ENCODE measurements at places on chromosomes 2 and 18.

GRCh38 chr2:240347373-240347940 is 88.0 kb upstream of the GPC1 start:
- no peak for DNase-seq

- DNase-seq = peak; percentile 36
Measured at GRCh38 chr2:109611467-109612095, 2.2 kb downstream of the SEPTIN10 start.

DNA sequence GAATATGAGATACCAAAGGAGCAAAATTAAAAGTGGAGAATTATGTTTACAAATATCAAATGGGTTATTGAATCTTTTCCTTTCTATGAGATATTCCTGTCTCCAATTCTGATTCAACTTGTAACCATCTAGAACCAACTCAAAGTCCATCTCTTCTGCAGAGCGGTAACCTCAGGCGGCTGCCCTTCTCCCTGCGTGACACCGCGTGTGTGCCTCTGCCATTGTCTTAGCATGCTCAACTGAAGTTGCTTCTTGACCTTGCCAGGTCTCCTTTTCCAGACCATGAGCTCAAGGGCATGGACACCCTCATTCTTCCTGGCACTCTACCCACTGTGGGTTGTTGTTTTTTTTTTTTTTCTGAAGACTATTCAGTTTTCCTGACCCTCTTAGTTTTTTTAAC is 104.0 kb upstream of the FOSL2 start:
- no peak for DNase-seq

GRCh38 chr18:23629444-23629946 is 33.2 kb downstream of the ANKRD29 start:
- DNase-seq = no peak

GRCh38 chr18:55387139-55387984 is 200.6 kb downstream of the TCF4 start:
- peak; percentile 60 for DNase-seq

- peak; percentile 75 for DNase-seq
Measured at GRCh38 chr2:36780231-36780839, 83.8 kb downstream of the VIT start.

DNA sequence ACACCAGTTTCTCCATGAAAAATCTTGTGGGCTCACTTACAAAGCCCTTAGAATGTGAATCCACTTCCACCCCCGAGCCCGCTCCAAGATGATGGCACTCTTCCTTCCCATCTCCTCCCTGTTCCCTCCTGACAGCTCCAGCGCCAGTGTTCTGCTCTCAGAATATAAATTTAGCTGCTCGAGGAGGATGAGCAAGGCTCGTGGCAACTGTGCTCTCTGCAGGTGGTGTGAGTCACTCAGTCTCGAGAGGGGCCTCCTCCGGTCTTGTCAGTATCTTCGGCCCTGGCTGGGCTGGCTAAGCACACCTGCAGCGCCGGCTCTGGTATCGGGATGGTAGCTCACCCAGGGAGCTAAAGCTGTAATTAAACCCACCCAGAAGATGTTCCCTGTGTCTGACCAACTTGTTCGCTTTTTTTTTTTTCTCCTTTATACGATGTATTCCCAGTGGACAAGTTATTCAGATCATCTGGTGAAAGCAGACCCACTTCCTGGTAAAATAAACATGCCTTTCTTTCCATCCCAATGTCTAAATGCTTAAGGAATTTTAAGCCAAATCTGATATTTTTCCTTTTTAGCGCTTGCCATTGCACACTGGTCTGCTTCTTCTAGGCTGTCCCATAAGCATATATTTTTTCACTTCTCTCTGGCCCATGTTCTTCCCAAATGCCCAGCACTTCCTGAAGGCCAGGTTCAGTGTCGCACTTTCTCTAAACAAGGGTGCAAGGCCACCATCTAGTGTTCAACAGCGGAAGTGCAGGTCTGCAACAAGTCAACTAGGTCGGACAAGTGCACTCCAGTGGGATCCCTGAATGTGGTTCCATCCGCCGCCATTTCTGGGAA is 31.4 kb upstream of the YPEL5 start:
- peak; percentile 89 for DNase-seq

DNA sequence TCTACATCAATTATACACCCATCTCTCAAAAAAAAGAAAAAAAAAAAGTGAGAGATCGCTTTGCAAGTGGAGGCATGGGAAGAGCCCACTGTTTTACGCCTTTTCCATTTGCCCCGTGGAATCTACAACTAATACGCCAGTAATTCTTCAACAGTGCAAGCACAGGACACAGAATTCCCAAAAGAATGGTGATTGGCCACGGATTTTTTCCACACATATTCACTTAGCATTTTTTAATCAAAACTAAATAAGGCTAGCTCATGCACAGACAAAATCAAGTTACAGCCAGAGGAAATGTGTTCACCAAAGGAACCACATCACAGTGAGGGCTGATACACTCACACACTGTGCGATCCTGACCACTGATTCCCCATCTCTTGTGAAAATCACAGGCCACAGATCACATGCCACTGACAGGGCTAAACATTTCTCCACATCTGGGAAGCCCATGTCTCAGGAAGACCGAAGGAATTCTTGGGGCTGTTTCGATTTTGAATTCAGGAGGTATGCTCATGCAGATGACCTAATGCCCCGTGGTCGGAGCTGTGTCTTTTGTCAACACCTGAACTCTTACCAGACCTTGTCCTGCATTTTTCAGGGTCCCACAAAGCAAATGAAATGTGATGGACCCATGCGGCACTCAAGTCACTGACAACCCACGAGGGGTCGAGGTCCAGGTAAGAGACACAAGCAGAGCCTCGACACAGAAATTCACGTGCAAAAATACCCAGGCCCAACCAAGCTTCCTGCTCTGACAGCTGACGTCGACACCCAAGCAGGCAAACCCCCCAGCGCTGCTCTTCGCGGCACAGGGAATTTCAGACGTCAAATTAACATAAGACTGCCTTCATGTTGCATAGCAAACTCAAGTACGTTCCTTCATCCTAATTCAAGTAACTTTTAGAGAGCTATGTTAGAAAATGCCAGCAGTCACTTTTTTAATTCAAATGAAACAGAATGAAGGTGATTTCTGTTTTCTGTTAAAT is 69.6 kb downstream of the ZNF516 start:
- DNase-seq = peak; percentile 52

- DNase-seq = no peak
Measured at GRCh38 chr18:21894619-21895367, 154.2 kb downstream of the MIB1 start.

GRCh38 chr2:181678861-181679543 is 1.3 kb downstream of the NEUROD1 start:
- no peak for DNase-seq

DNA sequence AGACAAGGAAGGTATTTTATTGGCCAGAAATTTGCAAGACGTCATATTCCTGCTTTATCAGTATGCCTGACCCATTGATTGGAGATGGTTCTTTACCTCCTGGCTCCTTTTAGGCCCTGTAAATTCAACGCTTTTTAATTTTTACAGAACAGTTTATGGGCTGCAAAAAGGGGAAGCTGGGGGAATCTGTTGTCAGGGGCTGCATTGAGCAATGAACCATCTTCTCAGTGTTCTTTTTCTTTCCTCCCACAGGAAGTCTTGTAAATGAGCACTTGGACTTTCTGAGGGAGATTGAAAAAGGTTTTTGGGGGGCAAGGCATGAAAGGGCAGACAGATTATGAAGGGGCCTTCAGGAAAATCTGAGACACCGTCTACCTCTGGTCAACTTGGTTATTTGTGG is 503.6 kb upstream of the TNP1 start:
- DNase-seq = no peak

DNA sequence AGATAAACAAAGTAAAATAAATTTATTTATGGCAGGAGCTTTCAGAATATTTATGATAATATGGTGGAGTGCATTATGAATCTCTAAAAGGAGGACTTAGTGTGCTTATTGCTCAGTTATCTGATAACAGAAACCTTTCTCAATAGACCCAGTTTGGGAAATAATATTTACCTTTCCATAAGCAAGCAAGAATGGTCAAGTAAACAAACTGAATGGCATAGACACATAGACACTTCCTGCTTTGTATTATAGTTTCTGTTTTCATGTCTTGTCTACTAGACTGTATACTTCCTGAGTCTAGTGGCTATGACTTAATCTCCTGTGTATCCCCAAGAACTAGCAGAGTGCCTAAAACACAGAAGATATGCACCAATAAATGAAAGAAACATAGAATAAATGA is 87.8 kb downstream of the UPP2 start:
- DNase-seq = no peak

DNA sequence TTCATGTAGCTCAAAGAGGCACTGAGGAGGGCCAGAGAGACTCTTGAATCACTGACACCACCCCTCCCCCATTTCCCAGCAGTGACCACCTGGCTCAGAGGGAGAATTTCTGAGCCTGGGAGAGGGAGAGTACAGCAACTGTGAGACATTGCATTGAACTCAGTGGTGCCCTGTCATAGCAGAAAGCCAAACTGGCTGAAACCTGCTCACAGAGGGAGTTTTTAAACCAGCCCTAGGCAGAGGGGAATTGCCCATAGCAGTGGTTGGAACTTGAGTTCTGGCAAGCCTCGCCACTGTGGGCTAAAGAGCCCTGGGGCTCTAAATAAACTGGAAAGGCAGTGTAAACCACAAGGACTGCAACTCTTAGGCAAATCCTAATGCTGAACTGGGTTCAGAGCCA is 243.1 kb downstream of the ADCYAP1 start:
- DNase-seq = no peak

DNA sequence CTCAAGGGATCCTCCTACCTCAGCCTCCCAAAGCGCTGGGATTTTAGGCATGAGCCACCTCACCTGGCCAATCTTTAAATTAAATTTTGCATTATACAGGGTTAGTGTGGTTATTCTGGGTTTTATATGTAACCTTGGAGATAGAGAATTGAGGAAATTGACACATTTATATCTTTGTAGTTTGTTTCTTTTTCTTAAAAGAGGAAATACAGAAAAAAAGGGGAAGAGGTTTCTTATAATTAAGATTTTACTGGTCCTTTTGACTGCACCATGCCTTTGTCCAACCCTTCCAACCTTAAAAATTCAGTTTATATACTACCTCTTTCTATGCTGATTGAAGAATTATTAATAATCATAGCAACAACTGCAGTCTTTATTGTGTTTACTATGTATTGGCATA is 210.1 kb upstream of the STON1 start:
- no peak for DNase-seq

DNA sequence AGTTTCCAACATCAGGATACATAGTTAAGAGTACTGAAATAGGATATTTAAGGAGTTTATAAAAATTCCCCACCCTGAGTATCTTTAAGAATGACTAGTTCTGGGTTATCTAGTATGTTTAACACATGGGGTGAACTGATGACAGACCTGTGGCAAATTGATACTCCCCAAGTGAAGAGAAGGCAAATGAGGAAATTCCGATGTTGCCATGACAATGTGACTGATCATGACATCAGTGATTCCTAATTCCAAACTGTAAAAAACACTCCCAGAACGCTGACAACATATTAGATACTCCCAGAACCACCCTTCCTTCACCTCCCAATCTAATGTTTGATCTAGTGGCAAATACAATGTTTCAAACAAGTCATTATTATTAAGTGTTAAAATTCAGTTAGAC is 77.6 kb downstream of the RBMS1 start:
- no peak for DNase-seq

- DNase-seq = peak; percentile 42
Measured at GRCh38 chr2:72415241-72415661, 267.6 kb upstream of the CYP26B1 start.

GRCh38 chr2:194352505-194352904 is 1304.5 kb upstream of the SLC39A10 start:
- DNase-seq = no peak

GRCh38 chr2:215771241-215771640 is 242.1 kb downstream of the MREG start:
- DNase-seq = no peak

- DNase-seq = no peak
Measured at GRCh38 chr2:64586054-64586453, 61.9 kb downstream of the AFTPH start.

DNA sequence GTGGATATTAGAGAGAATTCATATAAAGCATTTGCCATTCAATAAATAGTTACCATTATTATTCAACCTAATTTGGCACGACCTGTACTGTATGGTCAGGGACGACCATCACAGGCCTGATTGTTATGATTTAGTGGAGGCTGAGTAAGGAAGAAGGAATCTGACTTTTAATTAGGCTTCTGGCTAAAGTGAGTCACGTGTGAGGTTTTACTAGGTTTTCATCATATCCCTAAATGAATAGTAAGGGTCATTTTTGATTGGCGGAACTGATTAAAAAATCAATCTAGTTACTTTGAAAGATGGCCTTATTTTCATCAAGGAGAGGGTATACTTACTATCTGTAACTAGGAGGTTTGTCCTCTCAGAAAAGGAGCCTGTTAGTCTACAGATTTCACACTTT is 143.4 kb downstream of the ADCYAP1 start:
- DNase-seq = peak; percentile 67

DNA sequence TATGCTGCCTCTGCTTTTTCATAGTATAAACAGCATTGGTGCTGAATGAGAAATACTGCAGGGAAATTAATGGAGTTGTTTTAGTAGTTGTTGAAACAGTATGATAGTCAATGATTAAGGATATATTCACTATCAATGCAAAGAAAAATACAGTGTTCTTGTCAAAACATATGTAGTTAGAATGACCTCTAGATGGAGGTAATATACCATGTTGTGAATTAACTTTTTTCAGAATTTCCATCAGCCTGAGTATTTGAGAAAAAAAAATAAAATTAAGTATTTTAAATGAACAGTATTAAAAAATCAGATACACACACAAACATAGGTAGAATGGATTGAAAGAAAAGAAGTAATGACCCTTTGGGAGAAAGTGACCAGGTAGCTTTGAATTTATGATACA is 59.5 kb downstream of the RMDN2 start:
- DNase-seq = peak; percentile 12

DNA sequence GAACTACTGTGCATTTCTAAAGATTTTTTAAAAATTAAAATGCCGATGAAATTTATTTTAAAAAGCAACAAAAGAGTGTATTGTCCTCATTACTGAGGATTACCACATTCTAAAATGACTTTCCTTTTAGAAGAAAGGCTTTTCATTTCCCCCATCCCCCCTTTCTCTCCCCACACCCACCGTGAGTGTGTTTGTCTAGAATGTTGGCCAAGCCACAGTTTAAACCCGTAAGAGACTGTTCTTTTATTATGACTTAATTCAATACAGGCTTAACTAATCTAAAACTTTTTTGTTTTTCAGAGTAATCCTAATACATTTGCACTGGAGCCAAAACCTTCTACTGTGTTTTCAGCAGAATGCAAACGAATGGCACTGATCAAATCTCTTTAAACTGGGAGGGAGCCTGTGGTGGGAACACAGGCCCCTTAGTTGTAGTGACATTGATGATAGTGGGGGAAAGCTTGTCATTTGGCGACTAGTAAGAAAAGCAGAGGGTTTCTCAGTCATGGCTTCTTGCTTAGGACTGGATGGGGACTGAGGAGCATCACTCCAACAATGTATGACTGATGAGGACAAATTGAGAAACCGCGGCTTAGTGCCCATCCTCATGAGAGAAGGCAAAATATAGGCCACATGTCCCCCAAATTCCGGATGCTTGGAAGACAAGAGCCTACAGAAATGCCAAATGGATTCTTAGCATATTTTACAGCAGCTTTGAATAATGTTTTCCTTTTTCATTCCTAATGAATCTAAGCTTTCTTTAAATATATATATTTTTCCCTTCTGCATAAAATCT is 154.0 kb upstream of the SMIM21 start:
- peak; percentile 50 for DNase-seq

- no peak for DNase-seq
Measured at GRCh38 chr2:151799886-151800292, 28.3 kb downstream of the ARL5A start.
